ENCODE measurements at places on chromosomes 2 and 18.

- DNase-seq: peak; percentile 25
Measured at GRCh38 chr2:170711774-170712652, 3.1 kb upstream of the SP5 start.

DNA sequence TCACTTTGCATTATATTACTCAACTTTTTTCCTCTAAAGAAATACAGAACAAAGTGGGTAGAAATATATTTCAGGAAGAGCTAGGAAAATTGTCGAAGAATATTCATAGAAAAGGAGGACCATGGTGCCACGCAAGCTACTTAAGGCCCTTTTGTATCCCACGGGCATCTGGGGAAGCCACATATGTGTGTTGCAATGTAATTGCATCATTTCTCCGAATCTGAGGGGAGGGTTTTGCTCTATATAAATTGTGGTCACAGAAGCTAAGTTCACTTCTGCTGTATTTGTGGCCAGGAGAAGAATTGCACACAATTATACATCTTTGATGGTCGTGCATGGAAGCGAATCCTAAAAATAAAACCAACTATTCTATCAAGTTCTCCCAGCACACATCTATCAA, 360.3 kb downstream of the IRS1 start:
- no peak for DNase-seq

DNA sequence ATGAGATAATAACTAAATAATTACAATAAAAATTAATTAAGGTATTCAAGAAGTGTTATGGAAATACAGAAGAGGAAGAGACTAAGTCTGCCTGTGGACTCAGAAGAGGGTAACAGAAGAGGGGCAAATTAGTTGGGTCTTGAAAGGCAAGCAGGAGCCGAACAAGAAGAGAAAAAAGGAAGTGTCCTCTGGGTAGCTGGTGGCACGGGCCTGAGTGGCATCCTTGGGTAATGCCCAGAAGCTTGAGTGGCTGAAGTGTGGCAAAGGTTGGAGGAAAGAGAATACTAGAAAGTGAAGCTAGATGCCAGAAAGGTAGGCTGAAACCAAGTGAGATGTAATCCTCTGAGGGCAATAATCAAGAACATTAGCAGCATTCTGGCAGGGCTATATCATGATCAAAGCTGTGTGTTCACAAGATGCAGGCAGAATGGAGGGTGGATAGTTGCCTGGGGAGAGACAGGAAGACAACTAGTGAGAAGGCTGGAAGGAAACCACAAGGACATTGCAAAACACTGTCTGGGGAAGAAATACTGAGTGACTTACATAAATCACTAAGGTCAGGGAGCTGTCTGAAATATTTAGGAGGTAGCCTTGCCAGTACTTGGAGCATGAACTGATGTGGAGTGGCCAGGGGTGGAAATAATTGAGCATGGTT, 16.2 kb downstream of the DOCK10 start:
- DNase-seq: no peak

GRCh38 chr2:109080109-109080508, 48.9 kb upstream of the SH3RF3 start:
- DNase-seq: no peak

DNA sequence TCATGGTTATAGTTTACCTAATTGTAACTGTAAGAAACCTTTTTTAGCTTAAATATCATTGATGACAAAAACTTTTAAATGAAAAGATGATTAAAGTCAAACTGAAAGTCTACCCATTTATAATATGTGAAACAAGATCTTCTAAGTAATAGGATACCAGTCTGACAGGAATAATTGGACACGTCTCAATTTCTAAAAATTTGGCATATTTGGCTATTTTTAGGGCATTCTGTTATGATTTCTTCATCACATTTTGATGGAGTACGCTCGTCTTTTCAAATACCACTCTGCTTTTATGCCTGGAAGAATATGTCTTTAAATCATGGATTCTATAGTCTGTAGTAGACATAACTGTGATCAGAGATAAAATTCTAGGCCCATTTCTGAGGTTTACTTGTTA, 1.3 kb downstream of the R3HDM1 start:
- peak; percentile 15 for DNase-seq

DNA sequence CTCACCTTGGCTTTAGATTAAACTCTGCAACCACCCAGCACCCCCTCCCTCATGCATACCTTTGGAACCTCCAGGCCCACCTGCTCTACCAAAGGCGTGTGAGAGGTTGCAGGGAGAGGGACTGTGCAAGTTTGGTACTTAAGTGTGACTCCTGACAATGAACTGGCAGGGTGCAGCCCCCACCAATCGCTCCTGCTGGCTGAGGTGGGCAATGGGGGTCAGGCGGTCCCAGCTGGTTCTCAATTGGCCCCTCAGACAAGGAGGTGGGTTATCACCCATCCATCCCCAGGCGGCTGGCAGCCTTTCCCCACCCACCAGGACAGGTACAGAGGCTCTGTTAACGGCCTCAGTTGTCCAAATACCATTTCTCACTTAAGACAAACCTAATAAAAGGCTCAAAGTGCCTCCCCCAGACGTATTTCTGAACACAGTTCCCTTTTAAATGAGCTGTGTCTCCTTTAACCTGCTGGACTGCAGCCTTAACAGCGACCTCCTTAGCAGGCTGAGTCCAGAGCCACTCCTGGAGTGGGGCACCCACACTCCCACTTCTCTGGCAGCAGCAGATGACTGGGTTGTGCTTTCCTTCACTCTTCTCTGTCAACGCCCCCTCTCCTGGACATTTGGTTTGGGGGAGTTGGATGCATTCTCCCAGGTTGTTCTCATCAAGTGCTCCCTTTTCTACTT, 169.2 kb upstream of the SMAD2 start:
- DNase-seq: no peak

- DNase-seq: no peak
Measured at GRCh38 chr2:111165084-111165483, 44.4 kb downstream of the BCL2L11 start.

DNA sequence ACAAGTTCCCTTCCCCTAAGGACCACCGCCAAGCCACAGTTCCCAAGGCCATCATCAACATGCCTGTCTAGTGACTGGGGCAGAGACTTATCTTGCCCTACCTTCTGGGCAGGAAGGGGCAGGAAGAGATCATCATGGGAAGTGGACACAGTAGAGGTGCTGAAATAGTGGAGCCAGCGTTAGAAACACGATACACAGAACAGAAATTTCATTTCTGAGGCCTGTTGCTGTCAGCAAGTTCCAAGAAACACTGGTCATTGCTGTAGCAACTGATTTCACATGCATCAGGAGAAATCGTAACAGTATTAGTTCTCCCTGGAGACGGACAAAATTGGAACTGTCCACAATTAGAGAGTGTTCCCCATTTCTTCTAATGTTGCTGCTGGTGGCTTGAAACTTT, 83.0 kb downstream of the COLEC12 start:
- DNase-seq: no peak

DNA sequence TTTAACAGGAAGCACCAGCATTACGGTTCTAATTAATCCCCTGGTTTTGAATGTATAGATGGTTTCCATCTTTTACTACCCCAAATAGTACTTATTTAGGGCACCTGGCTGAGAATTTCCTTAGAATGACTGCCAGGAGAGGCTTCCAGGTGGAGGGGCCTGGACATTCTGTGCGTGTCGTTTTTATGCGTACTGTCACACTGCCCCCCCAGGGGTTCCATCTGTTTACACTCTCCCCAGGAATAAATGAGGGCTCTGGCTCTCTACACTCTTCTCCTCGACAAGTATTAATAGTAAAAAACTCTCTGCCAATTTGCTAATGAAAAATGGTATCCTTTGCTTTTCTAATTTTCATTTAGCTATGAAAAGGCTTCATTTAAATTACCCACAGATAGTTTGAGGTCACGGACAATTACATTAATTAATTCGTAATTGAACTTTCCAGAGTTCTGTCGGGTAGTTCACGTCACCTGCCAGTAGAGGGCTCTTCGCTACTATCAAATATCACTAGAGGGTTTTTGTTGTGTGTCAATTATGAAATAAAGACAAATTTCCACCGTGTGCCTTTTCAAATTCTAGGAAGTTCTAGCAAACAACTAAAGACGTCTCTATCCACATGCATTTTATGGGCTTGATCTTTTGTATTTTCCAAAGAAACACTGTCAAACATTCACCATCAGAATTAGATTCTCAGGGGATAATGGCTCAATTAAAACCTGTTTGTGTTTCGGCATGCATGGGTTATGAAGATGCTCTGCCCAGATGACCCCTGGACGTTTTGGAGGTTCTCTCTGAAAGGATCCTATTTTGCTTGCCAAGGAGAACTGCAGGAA, 88.8 kb upstream of the ASB18 start:
- peak; percentile 83 for DNase-seq

GRCh38 chr2:58616961-58617360, 375.8 kb upstream of the FANCL start:
- no peak for DNase-seq

- DNase-seq: no peak
Measured at GRCh38 chr18:42860011-42860410, 255.5 kb downstream of the RIT2 start.

GRCh38 chr2:168039881-168040280, 207.5 kb downstream of the STK39 start:
- DNase-seq: no peak

DNA sequence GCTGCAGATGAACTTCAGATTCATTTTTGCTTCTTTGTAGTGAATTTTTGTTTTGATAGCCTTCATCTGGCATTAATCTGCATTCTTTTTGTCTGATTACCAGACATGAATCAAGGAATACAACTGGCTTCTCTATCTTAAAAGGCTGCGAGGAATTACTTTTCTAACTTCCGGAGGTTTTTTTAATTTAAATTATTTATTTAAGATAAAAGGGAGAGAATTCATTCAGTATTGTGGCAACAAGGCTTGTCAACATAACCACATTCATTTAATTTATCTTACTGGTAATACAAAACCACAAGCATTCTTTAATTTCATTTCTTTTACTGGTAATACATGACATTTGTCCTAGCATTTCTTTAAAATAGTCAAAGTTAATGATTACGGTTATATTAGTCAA, 36.0 kb downstream of the CSRNP3 start:
- DNase-seq: no peak

DNA sequence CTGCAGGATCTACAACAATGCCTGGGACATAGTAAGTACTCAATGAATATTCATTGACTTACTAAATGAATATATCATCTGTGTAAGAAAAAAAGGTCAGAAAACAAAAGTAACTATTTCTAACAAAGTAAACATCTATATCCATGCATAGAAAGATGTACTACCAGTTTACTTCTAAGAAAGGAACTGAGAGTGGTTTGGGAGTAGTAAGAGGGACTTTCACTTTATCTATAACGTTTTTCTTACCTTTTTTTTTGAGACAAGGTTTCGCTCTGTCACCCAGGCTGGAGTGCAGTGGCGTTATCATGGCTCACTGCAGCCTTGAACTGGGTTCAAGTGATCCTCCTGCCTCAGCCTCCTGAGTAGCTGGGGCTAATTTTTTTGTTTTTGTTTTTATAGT, 25.7 kb downstream of the DHX57 start:
- DNase-seq: no peak

DNA sequence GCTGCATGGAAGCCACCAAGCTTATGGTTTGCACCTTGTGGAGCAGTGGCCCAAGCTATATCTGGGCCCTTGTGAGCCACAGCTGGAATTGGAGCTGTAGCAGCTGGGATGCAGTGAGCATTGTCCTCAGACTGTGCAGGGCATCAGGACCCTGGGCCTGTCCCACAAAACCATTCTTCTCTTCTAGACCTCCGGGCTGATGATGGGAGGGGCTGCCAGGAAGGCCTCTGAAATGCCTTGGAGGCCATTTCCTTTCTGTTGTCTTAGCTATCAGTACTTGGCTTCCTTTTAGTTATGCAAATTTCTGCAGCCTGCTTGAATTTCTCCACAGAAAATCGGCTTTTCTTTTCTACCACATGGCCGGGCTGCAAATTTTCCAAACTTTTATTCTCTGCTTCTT, 46.4 kb upstream of the CSRNP3 start:
- DNase-seq: no peak

DNA sequence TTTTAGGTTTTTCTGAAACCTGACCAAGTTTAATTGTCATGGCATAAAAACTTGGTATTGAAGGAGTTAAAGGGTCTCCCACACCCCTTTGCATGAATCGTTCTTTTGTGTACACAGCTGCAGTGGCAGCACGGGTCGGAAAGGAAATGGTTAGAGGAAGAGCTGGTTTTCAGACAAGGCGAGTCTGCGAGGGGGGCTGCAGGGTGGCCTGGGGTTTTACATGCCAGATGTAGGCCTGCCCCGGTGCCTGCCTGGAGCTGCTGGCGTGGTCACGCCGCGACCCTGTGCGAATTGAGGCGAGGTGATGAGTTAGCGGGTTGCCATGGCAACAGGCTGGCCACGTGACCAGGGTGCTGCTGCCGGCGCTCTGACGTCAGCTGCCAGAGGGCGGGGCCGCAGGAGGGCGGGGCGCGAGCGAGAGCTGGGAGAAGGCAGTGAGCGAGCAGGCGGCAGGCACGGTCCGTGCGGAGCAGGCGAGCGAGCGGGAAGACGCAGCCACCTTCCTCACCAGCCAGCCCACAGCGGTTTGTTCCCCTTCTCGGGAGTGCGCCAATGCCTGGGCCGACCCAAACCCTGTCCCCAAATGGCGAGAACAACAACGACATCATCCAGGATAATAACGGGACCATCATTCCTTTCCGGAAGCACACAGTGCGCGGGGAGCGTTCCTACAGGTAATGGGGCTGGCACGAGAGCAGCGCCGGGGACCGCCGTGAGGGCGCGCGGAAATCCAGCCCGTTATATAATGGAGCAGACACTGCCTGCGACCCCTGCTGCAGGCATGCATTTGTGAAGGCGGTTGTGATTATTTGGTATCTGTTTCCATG, at the start of gene MAPRE2:
Gene MAPRE2 (plus strand): TSS at position 426 of the 827 bp plus-strand sequence. CDS start 127 bp downstream, at position 553.
- DNase-seq: peak; percentile 94

GRCh38 chr2:40130251-40130994, 321.5 kb downstream of the SLC8A1 start:
- no peak for DNase-seq

DNA sequence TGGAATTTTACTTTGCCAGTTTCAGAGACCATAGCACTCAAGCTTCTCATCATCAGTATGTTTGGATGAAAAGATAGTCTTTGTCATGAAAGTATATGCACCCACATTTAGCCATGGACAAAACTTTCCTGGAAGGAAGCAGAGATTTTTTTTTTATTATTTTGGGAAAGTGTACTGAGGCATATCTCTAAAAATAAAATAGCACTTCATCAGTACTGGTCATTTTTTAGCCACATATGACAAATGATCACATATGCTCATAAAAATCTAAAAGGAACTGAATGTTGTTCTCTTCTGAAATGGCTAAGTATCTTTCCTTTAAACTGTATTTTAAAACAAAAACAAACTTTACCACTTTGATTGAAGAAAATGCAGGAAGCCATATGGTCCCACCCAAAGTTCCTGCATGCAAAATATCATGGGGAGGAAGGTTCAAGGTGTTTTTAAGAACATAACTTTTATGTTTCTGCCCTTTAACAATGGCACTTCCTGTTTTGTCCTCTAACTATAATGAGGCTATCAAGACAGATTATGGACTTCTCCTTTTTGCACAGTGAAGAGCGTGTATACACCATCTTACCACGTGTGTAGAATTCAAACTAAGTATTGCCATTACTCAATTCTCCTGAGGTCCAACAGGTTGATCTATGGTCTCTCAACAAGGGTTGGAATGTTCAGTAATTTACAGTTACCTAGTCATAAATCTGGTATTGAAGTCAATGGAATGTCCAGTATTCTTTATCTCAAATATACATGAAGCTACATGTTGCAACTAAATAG, 77.1 kb upstream of the SLC39A10 start:
- DNase-seq: no peak

GRCh38 chr2:136055929-136056688, 61.8 kb downstream of the CXCR4 start:
- DNase-seq: no peak
